ENCODE measurements at places on chromosomes 5 and 9. TPM values are rescaled to one million over a fixed set of nuclear protein-coding genes. Genes with fewer than 3 reads are reported as not detected.

DNA sequence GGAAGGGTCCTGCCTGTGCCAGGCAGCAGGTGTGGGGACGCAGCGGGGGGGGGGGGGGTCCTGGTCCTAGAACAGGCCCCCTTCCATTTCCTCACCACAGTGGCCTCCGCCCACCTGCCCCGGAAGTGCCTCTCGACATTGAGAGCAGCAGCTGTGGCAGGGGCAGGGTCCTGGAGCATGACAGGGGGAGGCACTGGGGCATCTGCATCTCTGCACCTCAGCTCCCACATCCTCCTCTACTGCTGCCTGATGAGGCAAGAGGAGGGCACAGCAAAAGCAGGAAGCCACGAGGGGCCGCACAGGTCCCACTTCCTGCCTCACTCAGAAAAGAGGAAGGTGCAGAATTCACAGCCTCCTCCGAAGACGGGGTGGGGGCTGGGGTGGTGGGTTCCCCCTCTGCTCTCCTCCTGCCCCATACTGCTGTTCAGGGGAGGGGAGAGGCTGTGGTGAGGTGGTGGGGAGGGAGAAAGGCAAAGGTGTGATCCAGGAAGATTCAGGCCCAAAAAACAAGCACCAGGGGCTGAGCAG is 14.8 kb downstream of the AKNA start:
- DNase-seq: peak; percentile 81

DNA sequence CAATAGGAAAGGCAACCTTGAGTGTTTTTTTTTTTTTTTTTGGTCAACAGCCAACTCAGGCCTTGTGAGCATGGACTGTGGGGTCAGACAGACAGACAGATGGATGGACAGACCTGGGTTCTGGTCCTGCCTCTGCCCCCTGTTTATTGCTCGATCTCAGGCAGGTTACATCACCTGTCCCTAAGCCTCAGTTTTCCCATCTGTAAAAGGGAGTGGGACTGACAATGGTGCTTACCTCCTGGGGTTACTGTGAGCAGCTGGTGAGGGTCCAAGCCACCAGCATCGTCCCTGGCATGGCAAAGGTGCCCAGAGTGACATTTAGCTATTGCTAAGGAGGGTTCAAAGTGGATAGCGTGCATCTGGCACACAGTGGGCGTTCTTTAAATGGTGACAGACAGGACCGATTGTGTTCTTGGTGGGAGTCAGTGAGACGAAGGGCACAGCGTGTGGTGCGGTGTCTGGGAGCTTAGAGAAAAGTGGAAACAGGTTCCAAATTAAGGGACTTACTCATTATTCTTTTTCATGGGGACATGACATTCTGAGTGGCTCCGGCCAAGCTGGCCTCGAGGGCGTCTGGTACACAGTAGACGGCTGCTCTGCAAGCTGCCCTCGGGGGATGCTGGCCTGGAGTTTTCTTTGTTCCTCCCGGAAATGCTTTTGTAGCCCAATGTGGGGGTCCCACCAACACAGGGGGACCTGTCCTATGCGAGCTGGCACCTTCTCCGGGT is 72.1 kb downstream of the COL27A1 start:
- no peak for DNase-seq

DNA sequence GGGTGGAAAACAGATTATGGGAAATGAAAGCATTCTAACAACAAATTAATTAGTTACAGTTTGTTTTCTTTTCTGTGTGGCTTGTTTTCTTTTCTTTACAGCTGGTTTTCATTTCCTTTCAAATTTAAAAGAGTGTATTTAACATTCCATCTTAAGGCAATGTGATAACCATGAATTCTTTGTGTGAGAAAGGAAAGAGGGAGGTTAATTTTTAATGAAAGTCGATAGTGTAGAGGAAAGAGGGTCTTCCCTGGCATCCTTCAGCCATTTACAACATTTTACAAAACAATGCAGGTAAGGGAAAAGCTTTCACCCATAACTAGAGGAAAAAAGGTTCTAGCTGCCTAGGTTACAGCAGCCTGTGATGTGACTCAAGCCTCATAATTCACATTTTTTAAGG is 43.9 kb upstream of the IL33 start:
- DNase-seq: no peak

GRCh38 chr9:124011460-124012301 is at the start of gene LHX2:
LHX2 (plus strand) TSS chr9:124011768; CDS start chr9:124012349, 581 bp downstream.
- DNase-seq: no peak

DNA sequence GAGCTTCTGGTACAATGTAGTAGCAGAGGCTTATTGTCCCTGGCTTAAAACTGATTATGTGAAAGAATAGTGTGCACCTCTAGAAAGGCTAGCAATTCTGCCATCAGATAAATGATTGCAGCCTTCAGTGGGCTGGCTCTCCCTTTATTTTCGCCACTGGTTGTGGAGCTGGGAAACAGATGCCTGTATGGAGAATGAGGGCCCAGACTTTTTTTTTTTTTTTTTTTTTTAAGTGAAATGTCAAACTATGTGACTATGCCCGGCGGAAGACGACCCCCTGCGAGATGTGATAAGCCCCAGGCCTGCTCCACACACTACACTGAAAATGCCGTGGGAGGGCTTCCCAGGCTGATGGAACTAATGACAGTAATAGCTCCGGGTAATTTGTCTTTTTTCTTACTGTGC is 28.7 kb downstream of the ISL1 start:
- no peak for DNase-seq

DNA sequence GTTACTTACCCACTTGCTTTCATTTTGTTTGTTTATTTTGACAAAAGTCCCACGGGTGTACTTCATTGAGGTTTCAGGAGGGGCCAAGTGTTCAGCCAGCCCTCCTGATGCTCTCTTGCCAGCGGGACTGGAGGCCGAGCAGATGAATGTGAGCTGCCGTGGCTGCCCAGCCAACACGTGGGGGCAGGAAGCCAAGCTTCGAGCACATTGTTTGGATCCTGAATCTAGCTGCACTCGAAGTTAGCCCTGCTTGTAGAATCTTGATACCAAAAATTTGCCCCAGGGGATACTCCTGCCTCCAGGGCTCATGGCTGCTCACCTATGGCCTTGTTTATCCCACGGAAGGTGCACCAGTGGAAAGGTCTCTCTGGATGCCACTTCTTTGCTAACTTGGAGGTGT is 49.3 kb downstream of the RASGEF1C start:
- DNase-seq: peak; percentile 27

DNA sequence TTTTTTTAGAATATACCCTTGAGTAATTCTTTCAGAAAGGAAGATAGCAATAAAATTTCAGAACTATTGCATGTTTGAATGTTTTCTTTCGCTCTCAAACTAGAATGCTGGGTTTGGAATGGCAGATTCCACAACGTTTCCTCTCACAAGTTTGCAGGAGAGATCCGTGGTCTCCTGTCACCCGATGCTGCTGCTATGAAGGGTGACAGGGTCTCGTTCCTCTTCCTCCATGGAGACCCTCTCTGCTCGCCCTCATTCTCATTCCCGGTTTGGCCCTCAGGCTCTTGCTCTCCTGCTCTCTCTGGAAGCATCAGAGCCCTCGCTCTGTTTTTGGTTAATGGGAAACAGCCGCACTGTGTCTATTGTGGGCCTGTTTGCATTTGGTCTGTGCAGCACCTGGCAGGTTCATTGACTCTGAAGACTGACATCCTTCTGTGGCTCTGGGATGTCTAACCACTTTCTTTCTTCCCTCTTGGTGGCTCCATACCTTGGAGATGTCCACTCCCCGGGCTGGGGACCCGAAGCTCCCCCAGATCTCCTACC is 12.6 kb upstream of the FAM163B start:
- DNase-seq: no peak

DNA sequence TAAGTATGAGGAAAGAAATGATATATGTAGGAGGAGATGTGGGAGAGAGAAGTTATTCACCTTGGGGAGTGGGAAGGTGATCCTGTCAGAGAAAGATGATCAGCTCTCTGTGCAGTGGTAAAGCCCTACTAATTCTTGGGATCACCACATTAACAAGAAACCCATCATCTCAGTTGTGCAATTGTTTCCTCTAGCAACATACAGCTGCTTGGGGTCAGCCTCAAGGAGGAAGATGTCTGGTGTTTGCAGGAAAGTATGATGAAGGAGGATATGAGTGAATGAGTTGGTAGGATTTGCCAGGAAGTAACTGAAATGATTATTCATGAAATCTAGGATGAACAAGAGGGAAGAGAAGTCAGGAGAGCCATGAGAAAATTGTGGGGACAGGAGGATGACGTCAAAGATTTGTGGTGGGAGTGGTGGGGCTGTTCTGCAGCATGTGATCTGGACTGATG is 50.1 kb downstream of the TNFSF8 start:
- DNase-seq: no peak

DNA sequence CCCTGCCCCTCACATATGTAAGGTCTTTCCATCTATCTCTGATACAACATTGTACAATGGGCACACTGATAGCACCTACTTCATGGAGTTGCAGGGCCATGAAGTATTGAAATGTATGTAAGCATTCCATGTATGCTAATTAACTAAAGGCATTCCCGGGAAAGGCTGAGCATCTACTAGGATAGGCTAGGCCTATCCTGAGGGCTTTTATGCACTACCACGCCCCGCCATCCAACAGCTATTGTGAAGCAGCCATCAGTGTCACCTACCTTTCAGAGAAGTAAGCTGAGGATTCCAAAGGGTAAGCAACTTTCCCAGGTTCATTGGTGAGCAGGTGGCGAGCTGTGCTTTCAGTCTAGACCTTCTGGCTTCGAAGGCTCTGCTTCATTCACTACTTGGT is 47.6 kb downstream of the NSG2 start:
- no peak for DNase-seq

DNA sequence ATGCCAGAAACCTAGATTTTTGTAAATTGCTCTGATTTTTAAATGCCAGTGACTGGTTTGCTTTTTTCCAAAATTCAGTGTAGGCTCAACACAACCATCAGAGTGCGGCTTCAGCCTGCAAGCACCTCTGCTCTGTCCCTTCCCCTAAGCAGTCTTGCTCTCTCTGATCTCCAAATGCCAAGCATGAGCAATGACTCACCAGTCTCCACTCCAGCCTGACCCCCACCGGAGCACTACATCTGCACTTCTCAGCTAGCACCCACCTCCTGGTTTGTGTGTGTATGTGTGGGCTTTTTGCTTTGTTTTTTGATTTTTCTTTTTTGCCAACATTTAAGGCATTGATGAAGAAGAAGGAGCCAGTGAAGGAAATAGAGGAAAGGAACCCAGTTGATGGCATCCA is 61.4 kb upstream of the ADRA1B start:
- DNase-seq: no peak

DNA sequence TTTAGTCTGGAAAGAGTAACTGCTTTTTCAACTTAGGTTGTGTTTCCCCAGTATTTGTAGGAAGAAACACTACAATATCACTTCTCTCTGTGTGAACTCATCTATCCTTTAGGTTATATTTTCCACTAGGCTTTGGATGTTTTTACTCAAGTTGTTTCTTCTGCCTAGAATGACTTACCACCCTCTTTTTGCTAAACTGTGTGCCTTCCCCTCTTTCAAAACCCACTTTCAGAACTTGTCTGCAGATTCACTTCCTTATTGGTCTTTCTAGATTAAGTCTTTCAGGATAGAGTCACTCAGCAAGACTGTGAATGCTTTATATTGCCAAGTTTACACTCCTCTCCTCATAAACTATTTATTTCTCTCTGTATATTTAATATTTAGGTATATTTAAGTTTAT is 14.2 kb upstream of the CAST start:
- no peak for DNase-seq

- DNase-seq: no peak
Observed at GRCh38 chr5:163565492-163565891, 60.1 kb downstream of the MAT2B start.

GRCh38 chr9:110048403-110048975 is 159.5 kb downstream of the C9orf152 start:
- peak; percentile 91 for DNase-seq

DNA sequence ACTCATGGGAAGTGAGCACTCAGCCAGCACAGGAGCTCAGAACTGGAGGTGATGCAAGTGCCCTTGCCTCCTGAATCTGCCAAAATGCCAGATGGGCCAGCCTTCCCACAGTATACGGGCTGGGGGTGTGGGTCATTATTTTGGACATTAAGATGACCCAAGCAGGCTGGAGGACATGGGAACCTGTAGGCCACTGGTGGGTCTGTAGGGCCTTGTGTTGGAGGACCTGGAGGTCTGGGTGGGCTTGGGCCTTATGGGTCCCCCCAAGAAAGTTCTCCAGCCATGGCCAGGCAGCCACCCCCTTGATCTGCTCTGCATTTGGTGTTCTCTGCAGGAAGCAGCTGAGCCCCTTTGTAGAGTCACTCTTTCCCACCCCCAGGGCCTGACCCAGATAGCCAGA is 71.0 kb upstream of the ANGPTL2 start:
- DNase-seq: no peak

GRCh38 chr9:94298949-94299599 is 29.4 kb downstream of the NUTM2F start:
- DNase-seq: peak; percentile 84

- no peak for DNase-seq
Observed at GRCh38 chr5:150519978-150520377, 12.0 kb downstream of the NDST1 start.

- DNase-seq: no peak
Observed at GRCh38 chr5:88269222-88269771, 652 bp upstream of the TMEM161B start.

- no peak for DNase-seq
Observed at GRCh38 chr5:77249475-77249874, 39.0 kb downstream of the PDE8B start.

GRCh38 chr5:133967698-133968203 is 674 bp downstream of the C5orf15 start:
- DNase-seq: peak; percentile 65

- peak; percentile 19 for DNase-seq
Observed at GRCh38 chr5:137086342-137086741, 412.8 kb downstream of the SPOCK1 start.

Gene PIP5KL1
- not detected for polyA plus RNA-seq

Gene PRR16
- 1.6 TPM for polyA plus RNA-seq

Gene CCL27
- not detected for polyA plus RNA-seq

Gene ENTPD2
- polyA plus RNA-seq: 3.0 TPM

Gene SPAAR
- polyA plus RNA-seq: not detected

Gene SOX30
- not detected for polyA plus RNA-seq

Gene MVB12B
- polyA plus RNA-seq: 8.9 TPM

Gene ORM1
- polyA plus RNA-seq: not detected

Gene ANKRD18A
- polyA plus RNA-seq: 1.4 TPM

Gene PCDHGB7
- 2.4 TPM for polyA plus RNA-seq

Gene TNFSF8
- polyA plus RNA-seq: 0.60 TPM

Gene LHX6
- 0.60 TPM for polyA plus RNA-seq

Gene RNF208
- polyA plus RNA-seq: 8.8 TPM
